ENCODE measurements at places on chromosomes 6 and 20.

DNA sequence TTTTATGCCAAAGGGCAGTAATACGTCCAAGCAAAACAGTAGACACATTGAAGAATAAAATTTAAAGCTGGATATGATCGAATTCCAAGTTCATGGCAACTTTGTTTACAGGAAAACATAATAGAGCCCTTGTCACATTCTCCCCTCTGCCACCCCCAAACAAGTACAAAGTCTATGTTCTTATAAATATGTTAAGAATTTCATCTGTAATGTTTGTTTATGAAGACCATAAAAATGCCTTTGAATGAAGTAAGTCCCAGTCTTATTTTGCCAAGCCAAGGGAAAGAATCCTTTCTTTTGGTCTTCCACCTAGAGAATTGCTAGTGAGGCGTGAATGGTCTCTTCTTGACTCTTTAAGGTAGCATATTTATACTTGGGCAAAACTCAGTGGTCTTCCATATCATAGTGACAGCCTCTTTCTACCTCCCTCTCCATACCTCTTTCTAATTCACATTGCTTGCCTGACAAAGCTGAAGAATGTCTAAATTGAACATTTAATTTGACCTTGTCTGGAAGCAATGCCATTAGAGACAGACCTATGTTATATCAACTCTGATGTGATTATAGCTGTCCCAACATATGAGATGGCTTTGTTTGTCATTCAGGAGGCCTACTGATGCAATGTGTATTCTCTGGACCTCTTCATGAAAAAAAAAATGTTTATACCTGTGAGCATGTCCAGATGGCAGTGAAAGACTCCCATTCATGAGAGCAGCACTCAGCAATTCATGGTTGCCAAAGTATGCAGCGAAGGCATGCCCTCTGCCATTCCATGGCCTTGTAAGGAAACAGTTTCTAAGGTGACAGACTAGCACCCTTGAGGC lies 70.6 kb upstream of the CCN2 start:
- no peak for DNase-seq

DNA sequence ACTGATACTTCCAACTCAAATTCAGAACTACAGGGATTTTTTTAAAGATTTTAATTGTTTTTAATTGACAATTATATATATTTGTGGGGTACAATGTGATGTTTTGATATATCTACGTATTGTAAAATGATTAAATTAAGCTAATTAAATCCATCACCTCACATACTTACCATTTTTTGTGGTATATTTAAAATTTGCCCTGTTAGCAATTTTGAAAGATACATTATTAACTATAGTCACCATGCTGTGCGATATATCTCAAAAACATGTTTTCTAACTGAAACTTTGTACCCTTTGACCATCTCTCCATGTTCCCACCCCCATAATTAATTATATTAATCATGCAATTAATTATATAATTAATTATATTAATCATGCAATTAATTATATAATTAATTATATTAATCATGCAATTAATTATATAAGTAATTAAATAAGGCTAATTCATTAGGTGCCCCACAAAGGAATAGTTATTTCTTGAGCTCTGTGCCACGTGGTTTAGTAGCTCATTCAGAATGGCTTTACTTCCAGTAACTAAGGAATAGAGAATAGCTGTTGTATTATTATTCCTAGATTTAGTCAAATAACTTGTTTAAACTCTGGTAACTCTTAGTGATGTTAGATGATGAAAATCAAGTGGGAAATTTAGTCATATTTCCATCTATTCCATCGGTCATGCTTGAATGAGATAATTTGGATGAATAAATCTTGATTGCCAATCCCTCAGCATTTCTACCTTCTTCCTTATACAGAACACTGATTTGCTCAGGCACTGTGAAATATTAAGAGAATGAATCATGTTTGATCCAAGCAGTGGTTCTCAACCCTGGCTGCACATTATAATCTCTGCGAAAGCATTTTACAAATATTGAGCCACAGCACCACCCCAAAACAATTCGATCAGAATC lies 25.1 kb downstream of the LOC128125822 start:
- no peak for DNase-seq

DNA sequence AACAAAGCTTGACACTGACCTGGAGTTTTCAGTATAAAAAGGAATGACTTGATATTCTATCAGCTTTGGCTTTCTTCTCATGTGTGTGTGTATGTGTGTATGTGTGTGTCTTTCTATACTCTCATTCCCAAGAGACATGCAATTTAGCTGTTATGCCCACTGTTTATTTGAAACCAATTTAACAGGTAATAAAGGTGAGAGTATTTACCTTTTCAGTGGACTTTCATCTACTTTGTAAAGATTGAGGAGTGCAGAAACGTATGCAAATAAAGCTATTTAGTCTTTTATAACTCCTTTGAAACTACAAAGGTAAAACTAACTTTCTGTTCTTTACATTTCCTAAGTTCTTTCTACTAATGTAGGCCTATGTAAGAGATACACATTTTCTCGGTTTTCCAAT lies 103.5 kb upstream of the HS3ST5 start:
- DNase-seq: no peak

- no peak for DNase-seq
Observed at GRCh38 chr6:34110610-34111009, 35.3 kb downstream of the GRM4 start.

GRCh38 chr6:36970892-36971842 lies 14.8 kb downstream of the MTCH1 start:
- no peak for DNase-seq

DNA sequence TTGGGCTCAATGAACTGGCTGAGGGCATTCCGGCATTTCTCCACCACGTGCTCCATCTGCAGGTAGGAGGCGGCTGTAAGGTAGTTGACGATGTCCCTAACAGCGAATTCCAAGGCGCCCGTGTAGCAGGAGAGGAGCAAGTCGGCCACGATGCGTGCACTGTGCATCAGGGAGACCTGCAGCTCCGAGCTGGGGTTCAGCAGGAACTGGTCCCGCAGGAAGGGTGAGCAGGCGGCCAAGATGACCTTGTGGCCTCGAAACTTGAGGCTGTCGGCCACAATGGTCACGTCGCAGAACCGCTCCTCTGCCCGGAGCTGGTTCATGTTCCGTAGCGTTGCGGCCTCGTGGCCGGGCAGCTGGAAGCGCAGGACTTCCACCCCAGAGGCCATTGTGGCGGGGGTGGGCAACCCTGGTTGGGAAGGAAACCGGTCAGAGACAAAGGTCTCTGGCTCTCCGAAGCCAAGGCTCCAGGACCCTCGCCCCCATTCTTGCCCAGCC lies 920 bp downstream of the ZBTB12 start:
- DNase-seq: no peak

- no peak for DNase-seq
Observed at GRCh38 chr20:58635279-58635665, 15.8 kb upstream of the STX16 start.

- no peak for DNase-seq
Observed at GRCh38 chr20:23317081-23317480, 33.5 kb upstream of the NXT1 start.

DNA sequence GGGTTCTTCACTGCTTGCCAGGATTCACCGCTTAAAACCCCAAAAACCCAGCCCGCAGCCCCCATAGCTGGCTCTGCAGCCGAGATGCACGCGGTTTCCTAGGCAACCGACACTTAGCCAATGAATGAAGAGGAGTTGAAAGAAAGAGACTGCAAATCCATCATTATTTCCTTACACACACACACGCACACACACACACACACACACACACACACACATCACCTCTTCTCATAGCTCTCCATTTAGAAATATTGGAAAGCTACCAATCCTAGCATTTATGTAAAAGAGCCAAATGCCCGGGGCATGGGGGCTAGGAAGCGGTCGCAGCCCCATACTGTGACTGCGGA lies 3.4 kb upstream of the TUBB2B start:
- DNase-seq: no peak

- DNase-seq: no peak
Observed at GRCh38 chr20:4961746-4962145, 39.6 kb downstream of the SLC23A2 start.

- no peak for DNase-seq
Observed at GRCh38 chr20:32336918-32337347, 21.2 kb upstream of the ASXL1 start.

DNA sequence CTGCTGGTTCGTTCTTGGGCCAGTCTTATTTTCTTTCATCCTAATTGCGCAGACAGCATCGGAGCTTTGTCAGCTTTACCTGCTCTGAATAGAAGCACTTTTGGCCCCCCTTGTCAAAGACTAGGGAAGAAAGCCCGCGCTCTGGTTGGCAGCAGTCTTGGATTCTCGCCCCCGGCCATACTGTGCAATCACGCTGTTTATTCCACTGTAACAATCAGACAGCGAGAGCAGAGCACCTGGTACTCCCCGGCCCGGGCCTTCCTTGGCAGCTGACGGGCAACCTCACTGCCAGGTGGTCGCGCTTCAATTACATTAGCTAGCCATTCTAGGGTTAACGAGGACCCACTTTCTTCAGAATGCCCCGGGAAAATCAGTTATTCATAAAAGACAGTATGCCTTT lies 72.6 kb downstream of the INSM1 start:
- no peak for DNase-seq

DNA sequence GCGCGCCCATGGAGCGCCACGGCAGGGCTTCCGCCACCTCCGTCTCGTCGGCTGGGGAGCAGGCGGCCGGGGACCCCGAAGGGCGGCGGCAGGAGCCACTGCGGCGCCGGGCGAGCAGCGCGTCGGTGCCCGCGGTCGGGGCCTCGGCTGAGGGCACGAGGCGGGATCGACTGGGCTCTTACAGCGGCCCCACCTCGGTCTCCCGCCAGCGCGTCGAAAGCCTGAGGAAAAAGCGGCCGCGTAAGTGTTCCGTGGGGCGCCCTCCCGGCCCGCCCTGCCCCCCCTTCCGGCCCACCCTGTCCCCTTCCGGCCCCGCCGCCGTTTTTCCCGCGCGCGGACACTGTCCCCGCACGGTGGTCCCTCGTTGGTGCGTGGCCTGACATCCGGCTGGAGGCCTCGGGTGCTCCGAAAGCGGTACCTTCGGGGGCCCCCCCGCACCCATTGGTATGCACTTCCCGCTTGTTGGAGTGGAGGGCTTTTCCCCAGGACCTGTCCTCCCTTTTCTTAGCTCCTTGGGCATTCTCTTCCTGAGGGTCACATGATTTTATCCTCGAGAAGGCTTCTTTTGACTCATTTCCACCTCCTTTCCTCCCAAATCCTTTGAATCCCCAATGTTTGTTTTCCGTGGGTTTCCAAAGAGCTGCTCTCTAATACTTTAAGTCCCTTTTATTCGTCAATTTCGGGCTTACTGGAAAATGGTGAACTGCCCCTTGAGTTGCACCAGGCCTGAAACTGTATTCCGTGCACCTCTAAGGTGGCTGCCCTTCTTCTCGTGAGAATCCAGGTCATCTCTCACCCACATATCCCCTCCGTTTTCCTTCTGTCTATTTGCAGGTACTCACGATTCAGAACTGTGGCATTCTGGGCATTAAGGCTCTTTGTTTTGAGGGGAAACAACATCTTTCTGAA lies 556 bp downstream of the PANK2 start:
- no peak for DNase-seq

- no peak for DNase-seq
Observed at GRCh38 chr6:15793288-15793687, 130.5 kb upstream of the DTNBP1 start.

GRCh38 chr6:156845454-156846155 lies 68.4 kb downstream of the ARID1B start:
- no peak for DNase-seq

DNA sequence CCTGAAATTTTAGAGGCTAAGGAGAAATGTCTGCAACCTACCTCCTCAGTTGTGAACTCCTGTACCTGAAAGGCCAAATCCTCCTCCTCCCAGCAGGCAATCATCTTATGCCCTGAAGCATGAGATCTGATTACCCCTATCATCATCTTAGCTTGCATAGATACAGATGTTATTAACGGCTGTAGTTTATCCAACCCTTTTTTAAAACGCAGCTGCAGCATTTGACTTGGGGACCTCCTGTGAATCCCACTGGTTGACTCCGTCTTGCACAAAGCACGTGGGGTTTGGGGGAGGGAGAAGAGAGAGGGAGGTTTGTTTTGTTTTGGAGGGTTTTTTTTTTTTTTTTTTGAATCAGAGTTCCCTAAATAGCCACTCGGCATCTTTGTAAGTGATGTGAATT lies 5.8 kb upstream of the NR2E1 start:
- no peak for DNase-seq

DNA sequence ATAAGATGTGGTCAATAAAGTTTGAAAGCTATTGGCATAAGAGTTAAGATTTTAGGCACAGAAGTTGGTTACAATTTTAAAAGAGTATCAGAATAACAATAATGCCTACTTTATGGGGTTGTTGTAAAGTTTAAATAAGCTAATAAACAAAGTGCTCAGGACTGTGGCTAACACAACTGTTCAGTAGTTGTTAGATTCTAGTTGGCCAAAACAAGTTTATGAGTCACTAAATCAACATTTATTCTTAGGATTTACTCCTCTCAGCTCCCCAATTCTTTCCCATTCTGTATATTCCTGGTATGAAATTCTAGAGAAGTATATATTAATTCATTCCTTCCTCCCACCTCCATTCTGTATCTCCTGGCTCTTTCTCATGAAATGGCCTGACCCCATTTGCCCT lies 14.5 kb downstream of the RMND1 start:
- no peak for DNase-seq

DNA sequence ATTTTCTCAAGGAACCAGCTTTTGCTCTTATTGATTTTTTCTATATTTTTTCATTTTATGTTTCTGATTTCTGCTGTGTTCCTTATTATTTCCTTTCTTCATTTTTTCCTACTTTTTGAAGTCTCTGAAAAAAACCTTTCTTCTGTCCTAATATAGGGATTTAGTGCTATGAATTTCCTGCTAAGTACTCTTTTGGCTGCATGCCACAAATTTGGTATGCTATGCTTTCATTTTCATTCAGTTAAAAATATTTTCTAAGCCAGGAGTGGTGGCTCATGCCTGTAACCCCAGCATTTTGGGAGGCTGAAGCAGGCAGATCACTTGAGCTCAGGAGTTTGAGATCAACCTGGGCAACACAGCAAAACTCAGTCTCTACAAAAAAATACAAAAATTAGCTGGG lies 30.6 kb downstream of the SIRPD start:
- DNase-seq: no peak

DNA sequence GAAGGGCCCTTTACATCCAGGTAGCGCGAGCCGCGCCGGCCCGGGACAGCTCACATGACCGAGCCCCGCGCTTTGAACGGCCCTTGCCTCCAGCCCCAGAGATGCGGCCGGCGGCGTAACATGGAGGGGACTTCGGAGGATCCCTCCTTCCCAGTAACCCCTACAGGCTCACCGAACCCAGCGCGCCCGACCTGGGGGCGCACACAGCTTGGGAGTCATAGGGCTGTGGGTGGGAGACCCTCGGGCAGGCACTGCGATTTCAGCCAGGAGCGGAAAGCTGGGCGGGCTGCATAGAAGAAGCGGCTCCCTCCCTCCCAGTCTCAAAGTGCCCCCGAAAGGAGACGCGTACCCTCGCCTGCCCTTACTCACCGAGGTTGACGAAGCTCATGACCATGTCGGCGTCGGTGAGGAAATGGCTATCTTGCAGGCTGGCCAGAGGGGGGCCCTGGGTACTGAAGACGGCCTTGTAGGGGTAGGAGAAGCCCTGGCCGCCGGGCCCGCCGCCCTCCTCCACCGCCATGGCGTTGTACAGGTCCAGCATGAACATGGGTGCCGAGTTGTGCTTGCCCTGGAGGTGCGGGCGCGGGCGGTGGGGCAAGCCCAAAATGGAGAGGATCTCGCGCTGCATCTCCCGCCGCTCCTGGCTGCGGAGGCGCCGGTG lies 975 bp downstream of the BMP7 start:
- DNase-seq: no peak

Measured in cortex of kidney (tissue), 1 donor.